ENCODE measurements at places on chromosomes 1 and 21. TPM values are rescaled to one million over a fixed set of nuclear protein-coding genes. Genes with fewer than 3 reads are reported as not detected.

- DNase-seq = no peak
These were observed 28.3 kb downstream of the FAAP20 start for GRCh38 chr1:2166254-2166653.

GRCh38 chr1:97849345-97850340 lies 71.2 kb downstream of the DPYD start:
- DNase-seq = peak; percentile 3

- no peak for DNase-seq
These were observed 33.1 kb downstream of the FOXO6 start for GRCh38 chr1:41394369-41394744.

DNA sequence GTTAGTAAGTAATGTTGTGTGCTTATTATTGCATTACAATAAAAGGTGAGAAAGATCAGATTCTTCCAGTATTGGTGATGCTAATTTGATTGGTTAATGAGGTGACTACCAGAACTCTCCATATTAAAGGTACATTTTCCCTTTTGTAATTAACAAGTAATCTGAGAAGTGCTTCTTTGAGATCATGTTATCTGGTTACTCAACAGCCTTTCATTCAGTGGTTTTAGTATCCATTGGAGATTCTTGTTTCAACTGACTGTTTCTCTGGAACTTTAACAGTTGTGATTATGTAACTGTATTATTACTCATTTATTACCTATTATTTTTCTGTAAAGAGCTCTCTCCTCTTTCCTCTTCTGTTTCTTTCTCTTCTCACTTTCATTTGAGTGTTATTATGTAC lies 86.7 kb downstream of the PEX14 start:
- no peak for DNase-seq

DNA sequence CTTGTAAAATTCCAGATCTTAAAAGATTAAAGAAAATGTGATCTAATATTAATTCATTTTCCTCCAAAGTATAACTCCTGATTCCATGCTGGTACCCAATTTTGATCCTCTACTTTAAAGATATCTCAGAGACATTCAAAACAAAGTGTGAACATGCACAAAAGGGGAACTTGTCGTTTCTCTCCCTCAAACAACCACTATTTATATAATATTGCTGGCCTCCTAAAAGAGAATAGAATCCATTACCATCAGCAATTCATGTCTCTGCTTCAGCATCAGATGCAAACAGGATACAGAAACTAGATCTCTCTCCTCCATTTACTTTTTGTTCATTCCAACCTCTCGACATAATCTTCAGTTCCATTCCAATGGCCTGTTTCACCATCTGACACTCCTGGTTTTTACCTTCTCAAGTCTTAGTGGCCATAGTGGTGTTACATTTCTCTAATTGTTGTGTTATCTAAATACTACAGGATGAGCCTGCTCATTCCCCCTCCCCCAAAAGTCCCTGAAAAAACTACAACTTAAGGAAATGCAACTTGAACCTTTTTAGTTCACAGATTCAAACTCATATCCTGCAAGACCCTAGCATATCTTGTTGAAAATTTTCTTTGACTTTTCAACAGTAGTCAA lies 4.1 kb downstream of the NRIP1 start:
- DNase-seq = no peak

- no peak for DNase-seq
These were observed 498 bp upstream of the CLCA2 start for GRCh38 chr1:86423473-86423872.

- no peak for DNase-seq
These were observed 22.4 kb downstream of the DEGS1 start for GRCh38 chr1:224205438-224205840.

DNA sequence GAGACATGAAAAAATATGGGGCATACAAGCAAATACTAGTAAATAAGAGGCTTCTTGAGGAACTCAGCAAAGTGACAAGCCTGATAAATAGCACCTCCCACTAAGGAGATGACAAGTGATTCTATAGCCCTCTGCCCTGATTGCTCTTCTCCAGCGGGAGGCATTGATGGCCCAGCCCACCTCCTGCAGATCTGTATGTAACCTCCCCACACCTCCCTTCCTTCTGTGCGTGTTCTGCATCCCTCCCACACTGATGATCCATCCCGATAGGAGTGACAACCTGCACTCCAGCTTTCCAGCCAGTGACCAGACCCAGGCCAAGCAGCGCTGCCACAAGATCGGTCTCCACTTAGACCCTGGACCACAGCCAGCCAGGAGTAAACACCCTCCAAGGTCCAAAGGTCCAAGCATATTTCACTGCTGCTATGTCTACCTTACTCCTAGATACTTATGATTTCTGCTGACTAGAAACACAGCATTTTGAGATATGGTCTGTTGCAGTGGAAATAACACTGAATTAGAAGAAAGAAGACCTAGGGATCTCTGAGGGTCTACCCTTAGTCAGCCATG lies 176.1 kb downstream of the BRINP2 start:
- DNase-seq = no peak

GRCh38 chr21:37000381-37000780 lies 6.1 kb upstream of the RIPPLY3 start:
- no peak for DNase-seq

DNA sequence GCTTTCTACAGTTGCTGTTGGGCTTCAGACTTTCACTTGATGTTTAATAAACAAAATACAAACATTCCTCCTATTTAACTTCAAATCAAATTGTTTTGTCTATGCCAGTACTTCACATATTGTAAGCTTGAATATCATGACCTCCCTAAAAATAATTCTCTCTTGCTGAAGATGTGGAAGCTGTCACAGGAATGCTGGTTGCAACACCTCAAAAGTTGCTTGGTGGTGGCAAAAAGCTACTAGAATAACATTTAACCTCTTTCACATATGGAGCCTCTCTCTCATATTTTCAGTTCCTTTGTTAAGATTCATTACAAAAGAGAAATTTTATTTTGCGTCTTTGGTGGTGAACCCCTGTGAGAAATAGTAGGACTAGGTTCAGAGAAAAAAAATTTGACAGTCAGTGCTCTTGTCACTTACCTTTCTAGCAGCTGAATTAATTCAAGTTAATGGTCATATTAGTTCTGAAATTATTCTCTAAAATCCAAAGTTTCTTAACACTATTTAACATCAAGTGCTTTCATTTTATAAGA lies 25.5 kb upstream of the F13B start:
- DNase-seq = no peak

DNA sequence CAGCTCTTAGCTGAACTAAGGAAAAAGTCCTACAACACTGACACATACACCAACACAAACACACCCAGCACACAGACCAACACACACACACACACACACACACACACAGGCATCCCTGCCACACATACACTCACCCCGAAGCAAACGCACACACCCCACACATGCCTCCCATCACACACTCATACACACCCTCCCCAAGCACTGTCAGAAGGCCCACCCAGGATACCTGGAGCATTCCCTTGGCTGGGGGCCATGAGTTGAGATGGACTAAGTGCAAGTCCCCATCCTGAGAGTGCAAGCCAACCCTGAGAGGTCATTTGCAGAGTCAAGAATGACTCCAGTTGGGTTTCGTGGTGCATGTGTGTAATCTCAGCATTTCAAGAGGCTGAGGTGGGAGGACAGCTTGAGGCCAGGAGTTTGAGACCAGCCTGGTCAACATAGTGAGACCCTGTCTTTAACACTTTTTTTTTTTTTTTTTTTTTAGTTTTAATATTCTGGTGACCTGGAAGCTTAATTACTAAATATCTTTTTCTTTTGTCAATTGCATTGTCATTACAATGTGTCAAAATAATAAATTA lies 117.3 kb downstream of the RHOU start:
- no peak for DNase-seq

DNA sequence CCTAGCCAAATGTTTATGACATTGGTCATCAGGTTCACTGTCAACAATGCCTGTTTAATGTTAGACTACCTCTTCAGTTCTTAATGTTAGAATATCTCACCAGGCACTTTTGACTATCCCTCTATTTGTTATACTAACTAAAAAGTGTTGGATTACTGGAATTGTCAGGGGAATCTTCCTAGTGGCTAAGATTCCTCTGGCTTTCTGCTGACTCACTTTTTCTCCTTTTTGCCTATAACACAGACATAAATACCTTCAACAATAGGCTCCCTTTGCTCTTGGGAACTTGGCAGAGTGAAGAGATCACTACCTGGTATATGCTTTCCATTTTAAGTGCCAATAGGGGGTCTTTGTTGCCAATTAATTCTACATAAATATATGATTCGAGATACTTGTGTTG lies 68.5 kb downstream of the TMEM200B start:
- DNase-seq = no peak

GRCh38 chr1:66607458-66607857 lies 73.5 kb downstream of the SGIP1 start:
- DNase-seq = no peak

DNA sequence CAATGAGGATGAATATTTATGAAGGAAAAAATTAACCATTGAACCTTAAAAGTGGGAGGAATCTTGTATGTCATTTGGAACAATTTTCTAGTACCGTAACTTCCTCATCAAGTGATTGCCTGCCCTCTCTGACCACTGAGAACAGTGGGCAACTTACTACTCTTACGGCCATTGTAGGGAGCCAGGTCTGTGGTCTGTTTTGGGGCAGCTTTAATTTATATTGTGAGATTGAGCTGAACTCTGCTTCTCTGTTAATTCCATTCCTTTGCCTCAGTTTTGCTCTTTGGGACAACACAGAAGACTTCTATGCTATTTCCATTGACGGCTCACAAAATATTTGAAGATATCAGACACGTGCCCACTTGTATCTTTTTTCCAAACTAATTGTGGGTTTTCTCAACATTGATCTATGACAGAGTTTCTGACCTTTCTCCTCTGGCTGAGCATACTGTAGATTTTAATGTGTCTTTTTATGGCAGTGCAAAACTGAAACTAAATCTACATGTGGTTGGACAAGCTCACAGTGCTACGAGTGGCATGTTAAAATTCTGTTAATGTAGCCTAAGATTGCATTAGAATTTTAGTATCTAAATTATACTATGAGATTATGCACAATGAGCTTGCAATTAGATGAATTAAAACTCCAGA lies 27.8 kb upstream of the ZNF281 start:
- DNase-seq = no peak

DNA sequence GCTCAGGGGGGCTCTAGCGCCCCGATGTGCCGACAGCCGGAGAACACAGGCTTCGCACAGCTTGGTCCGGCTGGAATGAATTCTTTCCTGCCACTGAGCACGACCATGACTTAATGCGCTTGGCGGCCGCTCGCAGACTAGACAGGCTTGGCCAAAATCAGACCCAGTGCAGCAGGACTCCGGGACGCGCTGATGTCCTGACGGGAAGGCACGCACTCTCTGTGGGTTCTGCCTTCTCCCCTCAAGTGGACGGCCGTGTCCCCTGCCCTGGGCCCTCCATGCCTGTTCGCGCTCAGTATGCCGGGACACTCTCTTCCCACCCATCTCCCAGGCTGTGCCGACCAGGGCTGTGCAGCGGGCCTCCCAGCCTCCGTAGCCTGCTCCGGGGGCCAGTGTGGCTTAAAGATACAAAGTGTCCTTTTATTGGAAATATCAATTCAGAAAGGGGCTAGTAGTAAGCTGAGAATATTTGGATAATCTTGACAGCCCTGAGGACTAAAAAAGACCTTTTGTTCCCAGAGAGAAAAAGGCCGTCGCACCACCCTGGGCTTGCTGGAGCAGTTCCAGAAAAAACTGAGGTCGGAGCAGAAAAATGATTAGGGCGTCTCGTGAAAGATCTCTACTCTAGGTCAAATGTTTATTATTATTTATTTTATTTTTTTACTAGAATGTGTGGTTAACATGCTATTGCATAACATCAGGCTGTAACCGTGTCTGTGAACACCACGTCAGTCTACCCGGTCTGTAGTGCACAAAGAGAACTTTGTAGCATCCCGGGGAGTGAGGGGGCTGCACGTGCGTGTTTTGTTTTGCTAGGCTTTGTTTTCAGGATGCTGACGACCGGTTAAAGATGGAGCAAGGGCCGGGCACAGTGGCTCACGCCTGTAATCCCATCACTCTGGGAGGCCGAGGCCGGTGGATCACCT lies 88.1 kb upstream of the ARHGEF16 start:
- no peak for DNase-seq

DNA sequence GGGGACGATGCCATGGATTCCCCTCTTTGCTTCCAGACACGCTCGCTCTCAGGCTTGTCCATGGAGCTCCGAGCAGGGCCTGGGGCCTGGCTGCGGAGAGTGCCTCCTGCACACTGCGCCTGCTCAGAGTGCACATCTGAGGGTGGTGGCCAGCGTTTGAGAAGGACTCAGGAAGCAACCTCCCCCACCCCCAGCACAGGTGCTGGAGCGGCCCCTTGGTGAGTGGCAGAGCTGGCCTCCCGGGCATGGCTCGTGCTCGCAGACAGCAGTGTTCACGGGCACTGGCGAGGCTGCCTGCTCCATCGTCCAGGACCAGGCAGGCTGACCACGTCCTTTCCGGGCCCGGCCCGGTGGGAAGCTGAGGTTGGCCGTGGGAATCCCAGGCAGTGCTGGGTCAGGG lies 2.8 kb downstream of the SPATC1L start:
- no peak for DNase-seq

The ZSWIM5 gene
- polyA plus RNA-seq = not detected

The GPR37L1 gene
- polyA plus RNA-seq = not detected

The B3GALT2 gene
- polyA plus RNA-seq = not detected

The RNU1-4 gene
- 36.8 TPM for polyA plus RNA-seq

The SH2D5 gene
- polyA plus RNA-seq = not detected

The LRRC3 gene
- 0.54 TPM for polyA plus RNA-seq

The GPR161 gene
- polyA plus RNA-seq = not detected
